Ascending aorta (tissue), 2 donors: ENCODE measurements at places on chromosomes 7 and 10.

- DNase-seq: no peak
Observed at GRCh38 chr7:137996871-137997270, 5.0 kb downstream of the CREB3L2 start.

DNA sequence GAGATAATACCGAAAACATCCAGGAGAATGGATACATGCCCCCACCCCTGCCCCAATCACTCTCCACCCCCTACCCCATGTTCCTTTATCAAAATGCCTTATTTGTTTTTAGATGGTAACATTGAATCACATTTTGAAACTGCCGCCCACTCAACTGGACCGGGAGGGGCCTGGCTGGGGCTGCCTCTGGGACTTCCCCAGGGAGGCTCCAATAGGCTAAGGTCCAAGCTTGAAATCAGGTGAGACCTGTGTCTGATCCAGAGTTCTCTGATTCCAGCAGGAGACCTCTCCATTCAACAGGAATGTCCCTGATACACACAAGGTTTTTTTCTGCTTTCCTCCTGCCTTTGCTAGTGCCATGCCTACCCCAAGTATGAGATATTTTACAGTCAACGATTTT is 43.8 kb upstream of the ACSL5 start:
- no peak for DNase-seq

GRCh38 chr10:62133618-62134017 is 135.0 kb downstream of the RTKN2 start:
- no peak for DNase-seq

DNA sequence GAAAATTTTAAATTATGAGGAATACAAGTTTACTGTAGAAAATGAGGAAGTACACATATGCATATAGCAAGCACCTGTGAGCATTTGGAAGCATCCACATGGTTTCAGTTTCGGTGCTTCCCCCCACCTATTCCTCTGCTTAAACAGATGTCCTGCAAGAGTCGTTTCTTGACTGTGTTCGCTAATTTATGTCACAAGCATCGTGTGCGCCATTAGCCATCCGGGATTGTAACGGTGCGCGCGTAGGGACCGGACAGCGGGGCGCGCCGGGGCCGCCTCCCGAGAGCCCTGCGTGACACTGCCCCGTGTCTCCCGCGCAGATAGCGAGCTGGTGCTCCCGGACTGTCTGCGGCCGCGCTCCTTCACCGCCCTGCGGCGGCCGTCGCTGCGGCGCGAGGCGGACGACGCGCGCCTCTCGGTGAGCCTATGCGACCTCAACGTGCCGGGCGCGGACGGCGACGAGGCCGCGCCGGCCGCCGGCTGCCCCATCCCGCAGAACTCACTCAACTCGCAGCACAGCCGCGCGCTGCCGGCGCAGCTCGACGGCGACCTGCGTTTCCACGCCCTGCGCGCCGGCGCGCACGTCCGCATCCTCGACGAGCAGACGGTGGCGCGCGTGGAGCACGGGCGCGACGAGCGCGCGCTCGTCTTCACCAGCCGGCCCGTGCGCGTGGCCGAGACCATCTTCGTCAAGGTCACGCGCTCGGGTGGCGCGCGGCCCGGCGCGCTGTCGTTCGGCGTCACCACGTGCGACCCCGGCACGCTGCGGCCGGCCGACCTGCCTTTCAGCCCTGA is 90.9 kb downstream of the NEURL1 start:
- DNase-seq: no peak
